AG20443 (cell line): ENCODE measurements at places on chromosomes 5 and 9.
A peak's percentile ranks its signal among the peaks of the same experiment; 100 is the strongest.

DNA sequence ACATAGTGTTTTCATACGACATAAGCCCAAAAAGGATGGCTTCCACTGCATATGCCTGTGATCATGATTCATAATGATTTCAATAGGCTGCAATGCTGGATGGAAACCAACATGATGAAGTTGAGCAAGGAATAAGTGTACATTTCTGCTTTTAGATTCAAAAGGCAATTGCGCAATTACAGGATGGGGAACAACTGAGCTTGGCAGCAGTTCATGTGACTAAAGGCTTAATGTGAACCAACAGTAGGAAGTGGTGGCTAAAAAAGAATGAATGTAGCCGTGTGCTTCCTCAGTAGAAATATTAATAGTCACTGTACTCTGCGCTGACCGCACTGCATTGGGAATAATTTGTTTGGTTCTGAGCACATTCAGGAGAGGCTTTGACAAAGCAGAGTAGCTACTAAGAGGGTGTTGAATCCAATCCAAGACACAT lies 51.2 kb downstream of the SLC1A3 start:
- DNase-seq, result peak; percentile 84

DNA sequence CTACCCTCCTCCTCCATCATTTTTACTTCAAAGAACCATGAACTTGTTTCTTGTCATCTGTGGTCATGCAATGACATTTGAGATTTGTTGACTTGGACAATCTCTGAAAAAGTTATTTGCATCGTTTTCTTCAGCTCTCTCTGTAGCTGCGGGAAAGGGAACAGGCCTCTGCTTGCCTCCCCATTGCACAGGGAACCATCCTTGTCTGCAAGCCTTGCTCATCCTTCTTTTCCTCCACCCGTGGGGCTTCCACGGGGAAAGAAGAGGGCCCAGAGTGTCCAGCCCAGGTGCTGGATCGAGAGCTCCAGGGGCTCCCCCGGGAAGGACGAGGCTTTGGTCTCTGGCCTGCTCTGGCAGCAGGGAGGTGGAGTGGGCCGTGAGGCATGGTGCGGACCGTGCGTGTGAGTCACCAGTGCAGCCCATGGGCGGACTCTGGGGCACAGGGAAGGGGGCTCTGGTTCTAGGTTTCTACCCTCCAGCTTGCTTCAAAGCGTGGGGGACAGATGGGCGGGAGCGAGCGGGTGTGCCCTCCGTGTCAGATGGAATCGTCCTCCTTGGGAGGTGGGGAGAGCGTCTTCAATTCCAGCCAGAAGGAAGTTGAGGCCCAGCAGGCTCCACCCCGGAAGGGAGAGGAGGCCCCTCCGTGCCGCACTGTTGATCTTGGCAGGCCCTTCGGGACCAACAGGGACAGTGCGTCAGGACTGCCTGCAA lies 6.0 kb upstream of the IRX4 start:
- no peak for DNase-seq

GRCh38 chr9:137205126-137206069 lies at the start of the genes NDOR1 and TMEM203:
NDOR1 (plus strand) TSS chr9:137205700; CDS start chr9:137205778, 78 bp downstream.
TMEM203 (minus strand) TSS chr9:137205648; CDS start chr9:137205414, 234 bp downstream.
- DNase-seq, result peak; percentile 96

DNA sequence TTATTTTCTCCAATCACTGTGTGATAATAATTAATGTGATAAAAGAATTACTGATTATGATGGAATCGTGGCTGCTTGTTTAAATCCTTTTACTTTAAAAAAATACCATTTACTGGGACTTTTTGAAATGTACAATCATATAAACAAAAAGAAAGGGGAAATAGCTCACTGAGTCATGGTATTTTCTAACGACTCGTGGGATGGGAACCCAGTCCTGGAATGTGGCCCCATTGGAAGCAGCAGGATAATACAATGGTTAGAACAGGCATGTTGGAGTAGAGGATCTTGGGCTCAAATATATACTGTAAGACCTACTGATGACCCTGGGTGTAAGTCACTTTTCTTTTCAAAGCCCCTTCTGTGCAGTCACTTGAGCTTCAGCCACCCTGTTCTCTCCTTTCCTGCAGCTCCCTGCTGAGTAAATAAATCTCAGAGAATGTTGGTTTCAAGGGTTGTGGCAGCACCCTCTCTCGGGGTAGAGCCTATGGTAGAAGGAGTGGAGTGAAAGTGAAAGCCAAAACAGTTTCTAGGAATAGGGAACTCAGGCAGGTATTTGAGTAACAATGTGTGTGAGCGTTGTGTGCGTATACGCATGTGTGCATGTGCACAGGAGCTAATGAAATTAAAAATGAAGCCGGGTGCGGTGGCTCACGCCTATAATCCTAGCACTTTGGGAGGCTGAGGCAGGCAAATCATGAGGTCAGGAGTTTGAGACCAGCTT lies 40.8 kb upstream of the LARP1 start:
- DNase-seq, result peak; percentile 61

DNA sequence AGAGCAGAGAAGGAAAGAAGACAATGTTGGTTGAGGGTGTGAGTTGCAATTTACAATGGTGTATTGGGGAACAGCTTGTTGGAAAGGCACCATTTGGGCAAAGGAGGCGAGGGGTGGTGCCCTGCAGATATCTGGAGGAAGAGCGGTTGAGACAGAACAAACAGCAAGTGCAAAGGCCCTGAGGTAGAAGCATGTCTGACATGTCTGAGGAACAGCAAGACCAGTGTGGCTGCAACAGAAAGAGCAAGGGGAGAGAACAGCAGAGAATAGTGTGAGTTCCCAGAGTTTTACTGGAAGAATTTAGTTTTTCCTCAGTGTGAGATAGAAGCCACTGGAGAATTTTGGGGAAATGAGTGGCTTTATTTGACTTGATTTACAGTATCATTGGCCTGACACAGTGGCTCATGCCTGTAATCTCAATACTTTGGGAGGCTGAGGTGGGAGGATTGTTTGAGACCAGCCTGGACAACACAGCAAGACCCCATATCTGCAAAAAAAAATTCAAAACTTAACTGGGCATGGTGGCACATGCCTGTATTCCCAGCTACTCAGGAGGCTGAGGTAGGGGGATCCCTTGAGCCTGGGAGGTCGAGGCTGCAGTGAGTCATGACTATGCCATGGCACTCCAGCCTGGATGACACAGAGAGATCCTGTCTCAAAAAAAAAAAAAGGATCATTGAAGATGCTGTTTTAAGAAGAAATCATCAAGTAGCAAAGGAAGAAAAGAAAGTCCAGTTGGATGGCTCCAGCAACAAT lies 13.6 kb downstream of the CMBL start:
- no peak for DNase-seq

GRCh38 chr9:116855881-116856662 lies 169.0 kb downstream of the TRIM32 start:
- DNase-seq, result peak; percentile 45

DNA sequence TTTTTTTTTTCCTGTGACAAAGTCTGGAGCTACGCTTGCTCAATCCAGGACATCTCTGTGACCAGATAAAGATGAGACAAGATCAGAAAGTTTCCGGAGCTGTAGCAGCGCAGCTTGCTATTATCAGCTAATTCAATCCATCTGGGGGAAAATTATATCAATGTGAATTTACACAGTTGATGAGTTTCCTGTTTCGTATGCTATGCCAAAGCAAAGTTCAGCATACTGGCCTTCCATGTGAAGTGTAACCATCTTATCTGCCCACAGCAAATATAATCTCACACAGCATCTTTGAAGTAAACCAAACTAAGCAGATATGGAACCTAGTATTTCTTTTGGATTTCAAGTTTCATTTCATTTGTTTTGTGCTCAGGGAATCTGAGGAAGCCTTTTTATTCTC lies 1767.7 kb downstream of the EFNA5 start:
- peak; percentile 10 for DNase-seq

GRCh38 chr9:69987457-69987856 lies 56.2 kb upstream of the MAMDC2 start:
- DNase-seq, result no peak

DNA sequence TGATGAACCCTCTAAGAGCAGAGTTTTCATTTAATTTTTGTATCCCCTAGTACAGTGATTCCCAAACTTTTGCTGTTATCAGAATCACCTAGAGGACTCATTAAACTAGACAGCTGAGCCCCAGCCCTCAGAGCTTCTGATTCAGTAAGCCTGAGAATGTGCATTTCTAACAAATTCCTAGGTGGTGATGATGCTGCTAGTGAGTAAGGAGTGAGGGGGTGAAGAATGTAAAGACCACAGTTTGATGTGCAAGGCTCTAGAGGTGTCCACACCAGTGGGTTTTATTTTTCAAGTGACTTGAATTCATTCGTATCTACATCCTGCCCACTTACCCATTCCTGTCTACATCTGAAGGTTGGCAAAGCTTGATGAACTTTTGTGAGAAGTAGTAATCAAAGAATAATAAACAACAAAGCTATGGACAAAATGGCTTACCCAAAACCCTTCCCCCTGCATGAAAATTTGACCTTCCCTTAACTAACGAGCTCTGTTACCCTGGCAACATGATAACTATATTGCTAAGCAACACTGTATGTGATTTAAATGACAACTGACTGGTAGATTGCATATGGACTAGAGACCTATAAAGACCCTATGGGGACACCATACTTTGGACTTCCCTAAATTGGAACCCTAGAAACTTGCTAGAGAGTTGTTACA lies 35.2 kb downstream of the DTWD2 start:
- no peak for DNase-seq

- DNase-seq, result no peak
Measured at GRCh38 chr5:40916226-40916625, 6.9 kb downstream of the C7 start.

DNA sequence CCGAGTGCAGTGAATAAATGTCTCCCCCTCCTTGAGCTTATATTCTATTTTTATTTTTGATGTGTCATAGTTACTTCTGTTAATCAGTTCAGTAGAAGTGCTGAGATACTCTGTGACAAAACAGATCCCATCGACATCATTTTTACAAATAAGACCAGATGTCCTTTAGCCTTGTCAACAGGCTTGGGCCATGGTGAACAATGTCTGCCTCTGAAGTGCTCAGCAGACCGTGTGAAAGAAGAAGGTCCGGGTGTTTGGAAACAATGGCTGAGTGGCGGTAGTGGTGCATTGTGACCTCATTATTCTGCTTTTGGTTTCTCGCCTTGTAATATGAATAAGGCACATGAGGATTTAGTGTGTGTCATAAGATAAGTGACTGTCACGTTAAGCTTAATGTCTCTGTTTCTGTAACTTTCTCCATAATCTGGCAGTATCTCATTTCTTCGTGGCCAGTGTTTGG lies 71.2 kb downstream of the SYK start:
- no peak for DNase-seq

DNA sequence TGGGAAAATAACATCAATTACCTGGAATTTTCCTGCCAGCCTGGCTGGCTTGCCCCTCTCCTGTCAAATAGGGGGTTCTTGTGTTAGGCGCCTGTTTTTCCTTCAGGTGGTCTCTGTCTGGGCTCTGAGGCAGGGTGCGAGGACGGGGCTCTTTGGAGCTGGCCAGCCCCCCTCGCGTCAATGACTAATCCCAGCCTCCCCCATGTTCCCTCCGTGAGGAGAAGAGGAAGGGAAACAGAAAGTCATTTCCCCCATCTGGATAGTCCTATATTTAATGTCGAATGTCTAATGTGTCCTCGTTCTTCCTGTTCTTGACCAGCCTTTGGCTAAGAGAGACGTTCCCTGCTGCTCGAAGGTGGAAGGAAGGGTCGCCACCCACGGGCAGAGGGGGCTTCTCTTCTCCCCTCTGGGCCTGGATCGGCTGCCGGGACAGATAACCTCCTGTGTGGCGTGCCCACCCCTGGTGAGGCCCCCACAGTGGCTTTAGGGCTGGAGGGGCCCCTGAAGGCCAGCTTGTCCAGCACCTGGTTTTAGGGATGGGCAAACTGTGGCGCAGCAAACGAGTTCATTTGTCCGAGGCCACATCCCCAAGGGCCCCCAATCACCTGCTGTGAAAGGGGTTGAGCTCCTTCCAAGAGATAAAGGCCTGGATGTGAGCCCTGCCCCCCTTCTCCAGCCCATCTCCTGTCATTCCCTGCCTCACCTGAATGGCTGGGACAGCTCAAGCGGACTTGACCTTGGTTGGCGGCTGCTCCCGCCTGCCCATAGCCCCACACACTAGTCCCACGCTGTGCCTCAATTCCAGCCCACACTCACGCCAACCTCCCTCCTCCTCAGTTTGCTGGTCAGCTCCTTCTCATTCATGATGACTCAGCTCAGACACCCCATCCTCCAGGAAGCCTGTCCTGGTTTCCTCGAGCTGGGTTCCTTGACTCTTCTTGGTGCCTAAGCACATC lies 35.9 kb upstream of the UNC5A start:
- DNase-seq, result no peak

- no peak for DNase-seq
Measured at GRCh38 chr9:19510907-19511306, 102.1 kb downstream of the ACER2 start.

DNA sequence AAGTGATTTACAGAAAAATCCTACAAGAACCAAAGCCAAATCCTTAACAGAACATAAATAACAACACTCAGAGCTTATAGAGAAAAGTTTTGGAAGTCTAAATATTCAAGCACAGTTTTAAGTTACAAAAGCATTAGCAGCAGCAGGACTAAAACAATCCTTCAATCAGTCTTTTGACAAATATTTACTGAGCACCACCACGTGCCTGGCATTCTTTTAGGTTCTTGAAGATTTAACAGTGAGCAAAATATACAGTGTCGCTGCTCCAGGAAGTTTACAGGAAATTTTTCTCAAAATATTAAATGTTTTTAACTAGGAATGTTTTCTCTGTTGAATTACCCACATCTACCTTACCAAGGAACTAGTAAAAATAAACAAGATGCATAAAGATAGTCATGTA lies 11.4 kb downstream of the EPB41L4A start:
- DNase-seq, result no peak

- DNase-seq, result no peak
Measured at GRCh38 chr5:174399411-174399810, 325.0 kb upstream of the MSX2 start.

GRCh38 chr5:170644501-170644900 lies 139.0 kb upstream of the GABRP start:
- no peak for DNase-seq

- peak; percentile 99 for DNase-seq
Measured at GRCh38 chr5:141636413-141637122, at the start of the genes HDAC3 and RELL2. HDAC3 (minus strand) TSS chr5:141636849; CDS start chr5:141636790, 59 bp downstream. RELL2 (plus strand) TSS chr5:141636997; CDS start chr5:141638226, 1,229 bp downstream.

- peak; percentile 12 for DNase-seq
Measured at GRCh38 chr5:36928947-36929346, 52.4 kb downstream of the NIPBL start.

DNA sequence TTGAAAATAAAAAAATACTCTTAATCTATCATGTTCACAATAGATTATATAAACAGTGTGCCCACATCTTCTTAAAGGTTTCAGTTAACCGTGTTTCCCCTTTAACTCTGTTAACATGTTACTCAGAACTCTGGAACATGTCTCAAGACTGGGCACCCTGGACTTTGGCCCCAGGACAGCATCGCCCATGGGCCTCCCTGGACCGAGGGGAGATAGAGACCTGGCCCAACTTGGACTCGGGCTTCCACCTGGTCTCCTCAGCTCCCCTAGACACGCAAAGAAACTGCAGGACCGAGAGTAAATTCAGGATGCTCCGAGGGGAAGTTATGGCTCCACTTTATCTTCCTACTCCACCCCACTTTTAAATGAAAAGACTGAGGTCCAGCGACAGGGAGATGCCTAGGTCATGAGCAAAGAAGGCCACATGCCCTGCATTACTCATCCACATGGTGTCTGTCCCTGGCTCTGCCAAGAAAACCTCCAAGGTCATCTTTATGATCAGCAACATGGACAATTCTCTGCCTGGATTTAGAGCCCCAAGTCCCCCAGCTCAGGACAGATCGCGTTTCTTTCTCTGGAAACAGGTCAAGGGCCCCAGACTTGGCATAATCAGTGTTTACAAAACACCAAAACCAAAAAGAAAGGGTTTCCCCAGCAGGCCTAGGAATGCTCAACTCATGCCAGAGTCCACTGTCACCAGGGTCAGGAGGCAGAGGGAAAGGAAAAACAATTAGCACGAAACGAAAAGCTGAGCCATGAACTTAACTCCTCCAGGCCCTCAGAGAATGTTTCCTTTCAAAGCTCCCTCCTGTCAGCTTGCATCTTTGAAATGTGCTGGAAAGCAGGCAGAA lies 17.4 kb downstream of the GPX3 start:
- DNase-seq, result peak; percentile 88

- DNase-seq, result peak; percentile 53
Measured at GRCh38 chr5:6804766-6805501, 91.7 kb downstream of the TENT4A start.
